ENCODE measurements at places on chromosomes 1 and 21.

DNA sequence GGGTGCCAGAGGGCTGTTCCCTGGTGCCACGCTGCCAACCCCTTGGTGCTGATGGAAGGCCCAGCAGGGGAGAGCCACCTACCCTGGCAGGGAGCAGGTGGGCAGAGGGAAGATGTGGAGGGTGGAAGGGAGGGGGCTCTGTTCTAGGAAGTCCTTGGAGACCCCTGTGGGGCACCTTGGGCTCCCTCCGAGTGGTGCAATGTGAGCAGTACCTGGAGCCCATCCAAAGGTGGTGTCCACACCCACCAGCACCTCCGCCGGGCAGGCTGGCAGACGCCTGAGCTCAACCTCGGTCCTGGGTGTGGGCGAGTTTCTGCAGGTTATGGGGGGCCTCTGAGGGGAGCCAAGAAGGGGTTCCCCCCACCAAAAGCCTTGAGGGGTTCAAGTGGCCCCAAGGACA is 11.3 kb upstream of the DNMT3L start:
- DNase-seq: no peak
- H3K36me3 ChIP-seq: peaks cover 5% of the 10 kb centered on the region
- H3K4me1 ChIP-seq: no peaks in the 10 kb centered on the region
- peaks cover 9% of the 10 kb centered on the region for H3K27me3 ChIP-seq

DNA sequence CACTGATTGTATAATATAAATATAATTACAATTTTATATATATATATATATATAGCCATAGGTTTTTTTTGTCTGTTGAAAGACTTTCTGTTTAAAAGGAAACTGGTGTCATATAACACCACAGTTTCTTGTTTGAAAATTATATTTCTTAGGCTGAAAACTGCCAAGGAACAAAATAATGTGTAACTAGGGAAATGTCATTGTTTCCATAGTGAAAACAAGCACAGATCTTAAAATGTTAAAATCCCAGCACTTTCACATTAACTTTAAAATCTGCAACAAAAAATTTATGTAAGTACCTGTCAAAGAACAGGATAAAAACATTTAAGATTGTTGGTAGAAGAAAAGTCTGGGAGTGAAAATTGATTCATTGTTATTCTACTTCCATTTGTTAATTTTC is 104.2 kb downstream of the ATP6V1G3 start:
- DNase-seq: no peak
- no peaks in the 10 kb centered on the region for H3K4me1 ChIP-seq
- no peak overlapping the region for H3K27ac ChIP-seq
- no peak overlapping the region for H3K4me3 ChIP-seq
- H3K27me3 ChIP-seq: peaks cover 5% of the 10 kb centered on the region

- no peaks in the 10 kb centered on the region for H3K36me3 ChIP-seq
- no peak for DNase-seq
- H3K4me3 ChIP-seq: no peak overlapping the region
- no peaks in the 10 kb centered on the region for H3K27me3 ChIP-seq
- H3K4me1 ChIP-seq: no peaks in the 10 kb centered on the region
Observed at GRCh38 chr1:205235951-205236350, 8.2 kb downstream of the TMCC2 start.

- no peaks in the 10 kb centered on the region for H3K4me1 ChIP-seq
- H3K4me3 ChIP-seq: no peak overlapping the region
- no peaks in the 10 kb centered on the region for H3K36me3 ChIP-seq
- H3K27ac ChIP-seq: no peak overlapping the region
Observed at GRCh38 chr1:219385787-219386427, 212.2 kb downstream of the LYPLAL1 start.

DNA sequence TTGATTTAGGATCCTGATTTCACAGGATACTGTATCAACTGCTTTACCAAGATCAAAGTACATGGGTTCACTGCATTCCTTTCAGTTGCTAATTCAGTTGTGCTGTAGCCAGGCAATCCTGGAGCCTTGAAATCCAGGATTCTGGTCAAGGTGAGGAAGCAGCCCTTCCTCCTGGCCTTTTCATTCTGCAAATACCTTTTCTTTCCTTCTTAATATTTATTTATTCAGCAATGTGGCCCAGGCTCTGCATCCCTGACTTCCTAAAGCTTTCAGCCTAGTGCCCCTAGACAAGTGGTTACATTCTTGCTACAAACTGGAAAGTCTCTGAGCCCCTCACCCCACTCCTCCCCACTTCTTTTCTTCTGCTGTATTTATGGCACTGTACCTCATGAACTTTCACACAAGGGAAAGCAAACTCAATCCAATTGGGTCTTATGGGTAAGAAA is 16.2 kb downstream of the LRRC8D start:
- no peak overlapping the region for H3K4me3 ChIP-seq
- peaks cover 3% of the 10 kb centered on the region for H3K4me1 ChIP-seq
- H3K27ac ChIP-seq: no peak overlapping the region
- DNase-seq: no peak

DNA sequence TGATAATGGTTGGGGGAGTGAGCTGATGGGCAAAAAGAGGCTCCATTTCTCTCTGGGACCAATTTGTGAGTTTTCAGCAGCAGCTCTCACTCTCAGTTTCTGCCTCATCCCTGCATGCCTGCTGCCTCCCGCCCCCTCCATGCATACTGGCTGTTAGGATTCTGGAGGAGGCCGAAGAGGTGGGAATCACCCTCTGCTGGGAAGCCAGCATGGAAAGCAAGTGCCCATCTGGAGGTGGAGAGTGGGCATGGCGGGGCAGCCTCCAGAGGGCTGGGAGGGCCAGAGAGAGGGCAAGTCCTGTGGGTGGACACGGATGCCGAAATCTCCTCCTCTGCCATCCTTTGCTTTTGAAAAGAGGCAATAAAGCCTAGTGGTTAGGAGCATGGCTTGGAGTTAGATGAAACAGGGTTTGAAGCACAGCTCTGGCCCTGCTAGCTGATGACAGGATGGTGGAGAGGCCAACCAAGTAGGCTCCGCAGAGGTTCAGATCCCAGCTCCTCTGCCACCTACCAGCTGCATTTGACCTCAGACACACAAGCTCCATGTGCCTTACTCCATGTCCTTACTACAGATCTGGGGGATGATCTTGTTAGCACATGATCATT is 113.4 kb downstream of the GRIK3 start:
- no peak overlapping the region for H3K4me3 ChIP-seq
- no peaks in the 10 kb centered on the region for H3K4me1 ChIP-seq
- no peak overlapping the region for H3K27ac ChIP-seq

GRCh38 chr1:162230096-162230495 is 146.6 kb downstream of the SPATA46 start:
- no peak for DNase-seq
- H3K4me1 ChIP-seq: no peaks in the 10 kb centered on the region
- peaks cover 22% of the 10 kb centered on the region for H3K27me3 ChIP-seq
- no peak overlapping the region for H3K4me3 ChIP-seq
- H3K36me3 ChIP-seq: no peaks in the 10 kb centered on the region
- H3K27ac ChIP-seq: no peak overlapping the region

DNA sequence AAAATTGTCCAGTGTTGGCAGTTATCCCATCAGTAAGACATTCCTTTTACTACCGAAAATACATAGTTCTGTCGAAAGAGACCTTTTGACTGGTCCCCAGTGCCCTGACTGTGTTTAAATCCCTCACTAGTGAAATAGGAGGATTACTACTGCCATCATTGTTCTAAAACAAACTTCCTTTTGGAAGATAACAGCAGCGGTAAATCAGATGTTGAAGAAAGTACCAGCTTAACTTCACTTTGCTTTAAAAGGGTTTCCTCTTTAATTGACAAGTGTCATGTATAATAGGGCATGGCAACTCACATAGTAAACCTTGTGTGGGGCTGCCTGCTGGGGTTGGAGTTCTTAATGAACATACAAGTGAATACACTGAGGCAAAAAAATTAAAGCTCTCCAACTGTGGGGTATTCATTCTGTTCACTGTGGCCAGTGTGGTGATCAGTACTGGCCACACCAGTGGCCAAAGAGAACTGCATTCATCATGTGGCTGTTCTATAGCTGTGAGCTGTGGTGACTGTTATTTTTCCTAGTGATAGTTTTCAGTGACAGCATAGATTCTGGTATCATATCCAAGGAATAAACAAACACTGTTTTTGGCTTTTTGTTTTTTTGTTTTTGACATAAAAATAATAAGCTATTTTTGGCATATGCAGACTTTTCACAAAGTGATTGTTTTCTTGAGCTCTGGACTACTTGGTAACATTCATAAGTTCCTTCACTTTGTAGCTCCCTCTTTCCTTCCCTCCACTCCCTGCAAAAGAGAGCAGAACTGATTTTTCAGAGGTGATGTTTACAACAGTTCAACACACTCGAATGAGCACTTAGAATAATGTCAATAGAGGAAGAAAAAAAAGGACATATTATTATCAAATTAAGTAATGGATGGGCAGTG is 74.5 kb downstream of the NFIA start:
- no peaks in the 10 kb centered on the region for H3K27me3 ChIP-seq
- no peaks in the 10 kb centered on the region for H3K36me3 ChIP-seq
- H3K27ac ChIP-seq: peak overlapping the region; percentile 83
- peaks cover 5% of the 10 kb centered on the region for H3K4me1 ChIP-seq
- no peak overlapping the region for H3K4me3 ChIP-seq

DNA sequence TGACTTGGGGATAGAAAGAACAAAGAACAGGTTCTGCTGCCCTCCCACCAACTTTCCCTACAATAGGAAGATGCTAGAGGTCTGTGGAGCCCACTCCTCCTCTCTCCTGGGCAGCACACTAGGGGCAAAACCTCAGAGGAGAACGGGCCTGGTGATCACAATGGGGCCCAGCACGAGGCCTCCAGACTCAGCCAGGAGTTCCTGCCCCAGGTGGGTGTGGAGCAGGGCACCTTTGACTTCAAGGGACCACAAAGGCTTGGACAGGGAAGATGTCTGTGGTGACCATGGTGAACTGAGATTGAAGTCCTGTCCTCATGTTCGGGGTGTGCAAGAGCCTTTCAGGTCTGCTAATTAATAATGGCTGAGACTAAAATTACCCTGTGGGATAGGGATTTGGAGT is 88.8 kb downstream of the LAMC2 start:
- DNase-seq: no peak
- H3K4me1 ChIP-seq: peaks cover 2% of the 10 kb centered on the region
- no peak overlapping the region for H3K4me3 ChIP-seq
- peaks cover 15% of the 10 kb centered on the region for H3K27me3 ChIP-seq

DNA sequence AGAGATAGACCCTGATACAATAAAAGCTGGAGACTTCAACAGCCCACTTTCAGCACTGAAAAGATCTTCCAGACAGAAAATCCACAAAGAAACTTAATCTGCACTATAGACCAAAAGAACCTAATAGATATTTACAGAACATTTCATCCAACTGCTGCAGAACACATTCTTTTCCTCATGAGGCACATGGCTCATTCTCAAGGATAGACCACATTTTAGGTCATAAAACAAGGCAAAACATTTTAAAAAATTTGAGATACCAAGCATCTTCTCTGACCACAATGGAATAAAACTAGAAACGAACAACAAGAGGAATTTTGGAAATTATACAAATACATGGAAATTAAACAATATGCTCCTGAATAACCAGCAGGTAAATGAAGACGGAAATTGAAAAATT is 15.0 kb upstream of the IL20 start:
- no peak for DNase-seq
- no peaks in the 10 kb centered on the region for H3K36me3 ChIP-seq
- no peaks in the 10 kb centered on the region for H3K4me1 ChIP-seq
- H3K4me3 ChIP-seq: no peak overlapping the region
- H3K27ac ChIP-seq: no peak overlapping the region

GRCh38 chr1:23431431-23431830 is 6.9 kb upstream of the TCEA3 start:
- DNase-seq: no peak
- no peaks in the 10 kb centered on the region for H3K36me3 ChIP-seq
- H3K27ac ChIP-seq: no peak overlapping the region
- no peaks in the 10 kb centered on the region for H3K4me1 ChIP-seq
- H3K27me3 ChIP-seq: peaks cover 8% of the 10 kb centered on the region
- no peak overlapping the region for H3K4me3 ChIP-seq

- peak overlapping the region; percentile 96 for H3K4me3 ChIP-seq
- H3K4me1 ChIP-seq: peaks cover 80% of the 10 kb centered on the region
- H3K27ac ChIP-seq: peak overlapping the region; percentile 96
- H3K27me3 ChIP-seq: no peaks in the 10 kb centered on the region
- peaks cover 53% of the 10 kb centered on the region for H3K36me3 ChIP-seq
Observed at GRCh38 chr1:167635156-167635648, 5.2 kb downstream of the RCSD1 start.

- peaks cover 57% of the 10 kb centered on the region for H3K27me3 ChIP-seq
- H3K27ac ChIP-seq: no peak overlapping the region
- no peaks in the 10 kb centered on the region for H3K4me1 ChIP-seq
- H3K36me3 ChIP-seq: no peaks in the 10 kb centered on the region
- H3K4me3 ChIP-seq: no peak overlapping the region
Observed at GRCh38 chr1:109977225-109977624, 7.3 kb upstream of the AHCYL1 start.

DNA sequence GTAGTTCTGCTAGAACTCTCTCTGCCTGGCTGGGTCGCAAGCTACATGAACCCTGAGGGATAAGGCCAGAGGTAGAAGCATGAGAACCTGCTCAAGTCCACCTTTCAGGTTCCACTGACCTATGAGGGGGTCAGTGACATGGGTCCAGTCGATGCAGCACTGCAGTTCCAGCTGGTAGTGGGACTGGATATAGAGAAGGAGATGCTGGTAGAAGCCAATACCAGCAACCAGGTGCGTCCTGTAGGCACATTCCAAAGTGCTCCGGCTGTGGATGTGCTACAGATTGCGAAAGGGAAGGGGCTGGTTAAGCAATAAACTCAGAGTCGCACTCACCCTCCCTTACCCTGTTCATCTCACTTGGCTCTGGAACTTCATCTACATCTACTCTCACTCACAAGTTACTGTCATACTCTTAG is 5.7 kb downstream of the SMG5 start:
- no peak for DNase-seq
- H3K4me1 ChIP-seq: peaks cover 16% of the 10 kb centered on the region
- no peaks in the 10 kb centered on the region for H3K27me3 ChIP-seq

GRCh38 chr1:229699613-229700267 is 73.7 kb downstream of the URB2 start:
- H3K27me3 ChIP-seq: peaks cover 13% of the 10 kb centered on the region
- no peak for DNase-seq
- H3K27ac ChIP-seq: no peak overlapping the region

- H3K4me1 ChIP-seq: no peaks in the 10 kb centered on the region
- no peak for DNase-seq
- no peaks in the 10 kb centered on the region for H3K36me3 ChIP-seq
- H3K4me3 ChIP-seq: no peak overlapping the region
Observed at GRCh38 chr1:85630493-85630892, 49.9 kb downstream of the CCN1 start.

GRCh38 chr1:72942008-72942407 is 659.7 kb upstream of the NEGR1 start:
- no peaks in the 10 kb centered on the region for H3K27me3 ChIP-seq
- DNase-seq: no peak
- H3K36me3 ChIP-seq: no peaks in the 10 kb centered on the region

DNA sequence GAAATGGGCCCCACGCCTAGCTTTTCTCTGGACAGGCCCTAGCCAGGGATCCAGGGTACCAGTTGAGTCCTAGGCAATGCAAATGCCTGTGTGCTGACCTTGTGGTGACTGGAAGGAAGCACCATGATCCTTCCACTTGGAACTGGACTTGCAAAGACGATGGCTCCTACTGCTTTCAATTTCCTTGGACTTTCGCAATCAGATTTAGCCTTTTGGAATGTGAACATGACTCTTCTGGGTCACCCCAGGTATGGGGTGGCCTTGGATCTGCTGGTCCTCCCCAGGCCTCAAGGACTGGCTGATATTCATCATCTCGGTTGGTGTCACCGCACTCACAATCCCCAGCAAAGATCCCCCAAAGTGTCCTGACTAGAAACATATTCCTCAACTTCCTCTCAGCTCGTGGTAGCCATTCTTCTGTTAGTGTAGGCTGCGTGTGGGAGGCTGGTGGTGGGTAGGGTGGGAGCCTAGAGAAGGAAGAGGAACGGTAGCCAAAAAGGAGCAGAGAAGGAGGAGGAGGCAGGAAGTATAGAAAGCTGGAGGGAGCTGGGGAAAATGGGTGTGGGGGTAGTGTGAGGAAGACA is 130.5 kb downstream of the PPIAL4G start:
- no peak overlapping the region for H3K4me3 ChIP-seq
- no peak for DNase-seq
- H3K4me1 ChIP-seq: no peaks in the 10 kb centered on the region
- no peak overlapping the region for H3K27ac ChIP-seq
- peaks cover 100% of the 10 kb centered on the region for H3K27me3 ChIP-seq

All from effector memory CD8-positive, alpha-beta T cell (primary cell).